ENCODE measurements at places on chromosomes 3 and 15.

- no peak for DNase-seq
Observed at GRCh38 chr15:66803182-66803729, 101.2 kb downstream of the SMAD6 start.

GRCh38 chr3:85161544-85161943, 202.8 kb downstream of the CADM2 start:
- DNase-seq: no peak

- no peak for DNase-seq
Observed at GRCh38 chr15:87985451-87985850, 271.1 kb downstream of the NTRK3 start.

- no peak for DNase-seq
Observed at GRCh38 chr3:12370758-12371157, 81.9 kb downstream of the PPARG start.

DNA sequence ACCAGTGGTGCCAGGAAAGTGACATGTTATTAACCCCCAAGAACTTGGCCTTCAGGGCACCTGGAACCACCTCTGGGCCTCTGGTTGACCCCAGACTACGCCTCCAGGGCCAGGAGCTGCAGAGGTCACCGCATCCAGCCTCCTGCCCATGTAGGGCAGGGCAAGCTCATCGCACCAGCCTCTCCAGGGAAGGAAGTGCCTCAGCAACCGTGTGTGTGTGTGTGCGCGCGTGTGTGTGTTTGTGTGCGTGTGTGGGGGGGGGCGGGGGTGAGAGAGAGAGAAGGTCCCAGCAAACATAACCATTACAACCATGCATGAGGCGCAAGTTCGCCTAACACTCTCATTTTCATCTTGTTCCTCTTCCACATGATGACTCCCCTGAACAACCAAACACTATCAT, 31.8 kb downstream of the RAB6B start:
- no peak for DNase-seq

DNA sequence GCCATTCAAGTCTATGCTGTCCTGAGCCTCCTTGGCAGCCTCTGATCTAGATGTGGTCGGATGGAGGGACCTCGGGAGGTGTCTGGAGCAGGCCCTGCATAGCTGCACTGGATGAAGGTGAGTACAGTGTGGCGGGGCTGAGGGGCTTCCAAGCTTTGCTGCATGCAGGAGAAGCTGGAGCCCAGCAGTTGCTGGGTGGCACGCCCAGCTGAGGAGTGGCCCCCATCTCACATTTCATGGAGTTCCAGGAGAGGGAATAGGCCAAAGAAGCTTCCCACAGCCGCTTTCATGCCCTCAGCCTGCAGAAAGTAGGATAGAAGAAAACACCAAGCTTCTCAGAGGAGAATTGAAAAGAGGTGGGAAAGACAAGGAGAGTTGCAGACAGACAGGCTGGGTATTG, 48.3 kb upstream of the PRR20G start:
- no peak for DNase-seq

- DNase-seq: no peak
Observed at GRCh38 chr3:181839039-181839915, 127.6 kb downstream of the SOX2 start.

DNA sequence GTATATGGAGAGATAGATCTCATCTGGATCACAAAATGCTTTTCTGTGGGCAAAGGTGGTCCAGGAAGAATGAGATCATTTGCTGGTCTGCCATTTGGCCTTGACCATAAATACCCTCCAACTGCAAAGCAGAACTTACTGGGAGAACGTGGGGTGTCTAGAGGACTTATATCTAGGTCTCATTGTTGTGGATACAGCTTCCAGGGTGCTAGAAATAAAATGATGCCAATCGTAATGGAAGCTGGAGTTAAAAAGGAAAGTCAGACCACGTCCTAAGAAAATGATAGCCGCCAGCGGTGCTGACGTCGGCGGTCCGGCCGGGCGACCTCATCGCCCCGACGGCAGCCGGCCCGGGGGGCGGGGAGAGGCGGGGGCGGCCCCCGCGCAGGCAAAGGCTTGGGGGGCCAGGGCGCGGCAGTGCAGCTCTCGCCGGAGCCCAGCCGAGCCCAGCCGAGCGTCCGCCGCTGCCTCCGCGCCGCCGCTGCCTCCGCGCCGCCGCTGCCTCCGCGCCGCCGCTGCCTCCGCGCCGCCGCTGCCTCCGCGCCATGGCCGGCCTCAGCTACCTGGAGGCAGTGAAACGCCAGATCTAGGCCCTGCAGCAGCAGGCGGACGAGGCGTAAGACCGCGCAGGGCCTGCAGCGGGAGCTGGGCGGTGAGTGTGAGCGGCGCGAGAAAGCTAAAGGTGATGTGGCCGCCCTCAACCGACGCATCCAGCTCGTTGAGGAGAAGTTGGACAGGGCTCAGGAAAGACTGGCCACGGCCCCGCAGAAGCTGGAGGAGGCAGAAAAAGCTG, 89.5 kb downstream of the EOMES start:
- peak; percentile 67 for DNase-seq

DNA sequence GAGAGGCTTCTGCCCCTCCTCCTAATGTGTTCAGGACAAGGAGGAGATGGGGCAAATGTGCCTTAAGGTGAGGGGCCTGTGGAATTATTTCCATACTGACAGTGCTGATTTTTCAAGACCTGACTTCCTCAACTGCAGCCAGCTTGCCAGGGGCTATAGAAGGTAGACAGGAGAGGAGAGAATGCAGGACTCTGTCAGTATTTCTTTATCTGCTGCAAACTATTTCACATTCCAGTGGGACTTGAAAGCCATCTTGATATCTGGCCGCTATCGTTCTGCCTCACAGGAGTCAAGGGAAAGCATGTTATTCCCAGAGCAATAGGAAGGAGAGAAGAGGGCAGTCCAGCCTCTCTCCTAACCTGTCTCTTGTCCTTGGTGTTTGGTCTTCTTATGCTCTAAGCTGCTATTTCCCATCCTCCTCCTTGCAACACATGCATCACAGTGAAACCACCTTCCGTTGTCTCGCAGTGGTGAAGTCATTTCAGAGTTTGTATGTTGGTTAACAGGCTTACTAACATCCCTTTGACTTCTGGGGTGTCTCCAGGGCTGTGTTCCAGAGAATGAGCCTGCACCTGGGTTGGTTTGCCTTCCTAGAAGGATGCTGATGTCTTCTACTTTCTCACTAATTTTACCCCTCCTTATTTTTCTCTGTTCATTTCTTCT, 95.1 kb upstream of the MRPS22 start:
- DNase-seq: no peak

GRCh38 chr15:81229586-81229985, 32.9 kb downstream of the IL16 start:
- no peak for DNase-seq

- peak; percentile 77 for DNase-seq
Observed at GRCh38 chr3:196837819-196838420, 29.8 kb upstream of the SENP5 start.

- DNase-seq: peak; percentile 93
Observed at GRCh38 chr15:88904624-88905327, 8.4 kb downstream of the MFGE8 start.

DNA sequence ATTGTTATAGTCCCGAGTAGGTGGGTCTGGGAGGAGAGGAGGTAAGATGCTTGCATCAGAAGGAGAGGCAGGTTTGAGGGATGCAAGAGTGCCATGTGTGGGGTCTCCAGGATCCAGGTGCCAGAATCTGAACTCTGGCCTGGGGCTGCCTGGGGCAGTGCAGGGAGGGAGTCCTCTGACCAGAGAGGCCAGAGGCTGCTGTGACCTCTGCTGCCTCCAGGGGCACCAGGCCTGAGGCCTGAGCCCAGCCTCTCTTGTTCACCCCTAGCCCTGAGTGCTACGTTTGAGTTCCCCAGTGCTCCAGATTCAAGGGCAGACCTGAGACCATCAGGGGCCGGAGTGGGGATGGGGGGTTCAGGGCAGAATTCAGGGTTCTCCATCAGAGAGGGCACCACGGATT, 7.4 kb downstream of the SLC38A3 start:
- DNase-seq: no peak

- DNase-seq: no peak
Observed at GRCh38 chr3:185089343-185089742, 63.5 kb downstream of the C3orf70 start.

- DNase-seq: no peak
Observed at GRCh38 chr3:50890688-50891344, 216.1 kb downstream of the DOCK3 start.

- no peak for DNase-seq
Observed at GRCh38 chr15:39491115-39491885, 89.6 kb upstream of the THBS1 start.

GRCh38 chr3:41711651-41712050, 250.3 kb downstream of the ULK4 start:
- no peak for DNase-seq
